Ovary (tissue), 10 donors: ENCODE measurements at places on chromosomes 16 and 17. TPM values are rescaled to one million over a fixed set of nuclear protein-coding genes. Genes with fewer than 3 reads are reported as not detected.

KRTAP1-5 gene
- polyA plus RNA-seq = 0.06 TPM

CCDC200 gene
- polyA plus RNA-seq = 0.12 TPM

SREBF1 gene
- 44.3 TPM for polyA plus RNA-seq

PARN gene
- polyA plus RNA-seq = 42.0 TPM

SMURF2 gene
- polyA plus RNA-seq = 9.9 TPM

DNA sequence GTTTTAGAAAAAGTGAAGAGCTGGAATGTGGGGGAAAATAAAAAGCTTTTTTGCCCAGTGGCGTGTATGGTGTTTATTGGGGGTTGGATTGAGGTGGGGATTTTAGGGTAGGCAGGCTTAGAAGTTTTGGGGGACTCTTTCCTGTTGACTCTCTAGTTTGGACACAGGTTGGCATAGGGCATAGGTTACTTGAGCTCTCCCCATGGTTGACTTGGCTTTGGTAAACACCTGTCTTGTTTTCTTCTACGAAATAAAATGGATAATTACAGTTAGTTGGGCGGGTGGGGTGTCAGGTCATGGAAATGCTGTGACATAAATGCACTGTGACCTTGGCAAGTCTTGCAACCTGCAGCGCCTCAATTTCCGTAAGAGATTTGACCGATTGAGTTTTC, 680 bp upstream of the TAOK2 start:
- no peaks in the 10 kb centered on the region for H3K36me3 ChIP-seq
- H3K27ac ChIP-seq = no peak overlapping the region
- DNase-seq = no peak
- no peak overlapping the region for H3K4me3 ChIP-seq
- no peaks in the 10 kb centered on the region for H3K27me3 ChIP-seq

DNA sequence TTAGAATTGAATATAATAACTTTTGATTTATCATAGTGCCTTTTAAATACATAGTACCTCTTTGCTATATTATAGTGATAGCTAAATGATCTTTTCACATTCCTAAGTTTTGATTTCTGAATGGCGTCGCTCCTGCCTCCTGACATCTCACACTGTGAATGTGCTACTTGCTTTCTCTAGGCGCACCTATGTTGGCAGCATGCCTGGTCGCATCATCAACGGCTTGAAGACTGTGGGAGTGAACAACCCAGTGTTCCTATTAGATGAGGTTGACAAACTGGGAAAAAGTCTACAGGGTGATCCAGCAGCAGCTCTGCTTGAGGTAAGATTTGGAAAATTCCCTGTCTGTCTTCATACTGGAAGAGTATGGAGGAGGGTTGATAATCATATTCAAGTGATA, 29.8 kb upstream of the ABCC11 start:
- no peak overlapping the region for H3K4me3 ChIP-seq
- peaks cover 4% of the 10 kb centered on the region for H3K4me1 ChIP-seq
- no peak for DNase-seq

DNA sequence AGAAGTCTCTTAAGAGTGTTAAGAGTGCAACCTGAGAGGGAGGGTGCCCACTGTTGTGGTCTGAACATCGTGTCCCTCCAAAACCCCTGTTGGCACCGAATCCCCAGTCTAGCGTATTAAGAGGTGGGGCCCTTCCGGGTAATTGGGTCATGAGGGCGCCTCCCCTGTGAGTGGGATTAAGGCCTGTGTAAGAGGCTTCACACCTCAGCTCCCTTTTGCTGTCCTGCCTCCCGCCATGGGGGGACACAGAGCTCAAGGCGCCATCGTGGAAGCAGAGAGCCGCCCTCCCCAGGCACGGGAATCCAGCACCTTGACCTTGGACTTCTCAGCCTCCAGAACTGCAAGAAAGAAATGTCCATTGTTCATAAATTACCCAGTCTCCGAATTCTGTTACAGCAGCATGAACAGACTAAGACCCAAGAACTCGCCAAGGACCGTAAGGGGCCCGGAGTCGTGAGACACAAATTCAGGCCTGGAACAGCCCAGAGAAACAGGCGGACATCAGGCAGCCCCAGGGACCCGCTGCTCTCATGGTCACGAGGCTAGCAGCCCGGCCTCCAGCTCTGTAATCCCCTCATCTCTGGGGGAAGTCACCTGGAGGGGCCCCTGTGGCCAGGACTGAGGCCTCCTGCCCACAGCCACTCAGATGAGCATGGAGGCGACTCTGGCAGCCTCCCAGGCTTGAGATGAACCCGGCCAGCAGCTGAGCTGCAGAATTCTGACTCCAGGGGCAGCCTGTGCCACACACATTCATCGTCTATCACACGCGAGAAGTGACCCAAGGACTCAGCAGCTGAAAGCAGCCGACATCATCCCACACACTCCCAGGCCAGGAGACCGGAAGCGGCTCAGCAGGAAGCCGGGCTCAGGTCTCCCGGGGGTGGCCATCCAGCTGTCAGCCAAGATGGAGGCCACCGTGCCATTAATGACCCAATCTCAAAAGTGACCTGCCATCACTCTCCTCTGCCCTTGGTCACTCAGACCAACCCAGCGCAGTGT, 12.8 kb upstream of the CHMP6 start:
- H3K27me3 ChIP-seq = no peaks in the 10 kb centered on the region
- no peak overlapping the region for H3K4me3 ChIP-seq
- no peak overlapping the region for H3K27ac ChIP-seq
- no peaks in the 10 kb centered on the region for H3K36me3 ChIP-seq
- H3K4me1 ChIP-seq = no peaks in the 10 kb centered on the region

DNA sequence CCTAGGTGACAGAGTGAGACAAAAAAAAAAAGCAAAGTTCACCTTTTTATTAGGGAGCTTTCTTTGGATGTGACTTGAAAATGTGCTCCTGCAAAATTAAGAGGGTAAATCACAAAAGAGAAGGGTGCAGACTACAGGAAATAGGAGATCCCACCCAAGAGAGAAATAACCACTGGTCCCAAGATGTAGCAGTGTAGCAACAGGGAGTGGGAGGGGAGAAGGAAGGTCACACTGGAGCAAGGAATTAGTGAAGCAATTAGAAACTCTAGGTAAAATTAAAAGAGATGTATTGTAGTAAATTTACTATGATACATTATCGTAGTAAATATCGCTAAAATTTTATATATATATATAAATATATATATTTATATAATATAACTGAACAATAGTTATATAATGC, 12.3 kb upstream of the SPN start:
- H3K27me3 ChIP-seq = no peaks in the 10 kb centered on the region
- H3K4me3 ChIP-seq = no peak overlapping the region
- no peaks in the 10 kb centered on the region for H3K36me3 ChIP-seq
- no peak overlapping the region for H3K27ac ChIP-seq
- DNase-seq = no peak

- H3K27ac ChIP-seq = no peak overlapping the region
- peaks cover 12% of the 10 kb centered on the region for H3K4me1 ChIP-seq
- DNase-seq = no peak
- H3K4me3 ChIP-seq = peak overlapping the region; percentile 68
- no peaks in the 10 kb centered on the region for H3K27me3 ChIP-seq
- no peaks in the 10 kb centered on the region for H3K36me3 ChIP-seq
Observed at GRCh38 chr17:28948342-28948741, 3.0 kb downstream of the PHF12 start.

GRCh38 chr16:84786605-84787262, 33.1 kb upstream of the CRISPLD2 start:
- DNase-seq = no peak
- no peaks in the 10 kb centered on the region for H3K27me3 ChIP-seq
- H3K4me1 ChIP-seq = peaks cover 13% of the 10 kb centered on the region
- no peak overlapping the region for H3K4me3 ChIP-seq
- H3K36me3 ChIP-seq = no peaks in the 10 kb centered on the region
